ENCODE measurements at places on chromosomes 7 and 10.

GRCh38 chr7:25802473-25802872 is 349.5 kb upstream of the NFE2L3 start:
- no peak for DNase-seq

- DNase-seq: no peak
Measured at GRCh38 chr10:43294241-43294658, 27.4 kb upstream of the RASGEF1A start.

GRCh38 chr10:132411561-132412253 is 14.7 kb downstream of the PWWP2B start:
- DNase-seq: no peak

DNA sequence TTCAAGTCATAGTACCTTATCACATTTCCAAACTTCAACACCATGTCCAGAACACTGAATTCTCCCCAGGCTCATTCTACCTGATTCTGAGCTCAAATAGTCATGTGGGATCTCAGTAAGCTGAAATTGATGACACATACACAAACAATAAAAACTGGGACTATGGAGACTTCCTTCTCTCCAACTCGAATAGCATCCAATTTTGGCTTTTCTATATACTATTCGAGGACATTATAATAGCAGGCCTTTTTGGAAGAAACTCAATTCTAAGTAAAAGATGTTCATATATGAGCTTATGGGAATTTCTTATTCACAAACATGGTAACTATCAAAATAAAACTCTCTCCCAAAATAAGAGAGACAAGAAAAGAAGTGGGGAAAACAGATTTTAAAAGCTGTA is 551 bp upstream of the TAS2R40 start:
- DNase-seq: no peak

DNA sequence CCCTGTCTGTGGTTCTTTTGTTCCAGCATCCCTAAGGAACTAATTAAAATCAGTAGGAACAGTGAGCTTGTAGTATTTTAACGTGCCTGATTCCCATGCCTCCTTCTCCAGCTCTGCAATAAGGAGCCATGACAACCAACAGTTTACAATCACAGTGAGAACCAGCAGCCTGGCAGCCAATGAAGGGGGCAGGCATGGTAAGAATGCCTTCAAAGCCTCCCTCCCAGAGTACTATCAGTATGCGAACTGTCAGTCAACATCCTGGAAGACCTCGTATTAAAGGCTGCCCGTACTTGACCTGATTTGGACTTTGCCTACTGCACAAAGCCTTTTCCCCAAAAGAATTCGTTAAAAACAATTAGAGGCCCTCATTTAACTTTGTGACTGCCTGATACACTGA is 7.7 kb downstream of the ZPBP start:
- DNase-seq: no peak

DNA sequence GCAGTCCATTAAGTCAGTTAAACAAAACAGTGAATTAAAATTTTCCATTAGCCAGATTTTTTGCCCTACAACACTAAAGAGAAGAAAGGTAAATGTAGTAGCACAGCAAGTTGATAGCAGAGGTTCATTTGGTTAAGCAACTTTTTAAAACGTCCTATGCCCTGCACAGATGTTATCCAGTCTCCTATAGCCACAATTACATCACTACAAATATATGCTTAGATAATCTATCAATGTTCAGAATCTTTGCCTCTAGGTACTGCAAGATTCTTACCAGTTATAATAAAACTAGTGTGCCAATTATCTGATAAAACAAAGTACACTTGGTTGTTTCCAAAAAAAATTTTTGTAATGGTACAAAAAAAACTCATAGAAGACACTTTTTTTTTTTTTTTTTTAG is 175.5 kb upstream of the MYO3A start:
- DNase-seq: no peak

DNA sequence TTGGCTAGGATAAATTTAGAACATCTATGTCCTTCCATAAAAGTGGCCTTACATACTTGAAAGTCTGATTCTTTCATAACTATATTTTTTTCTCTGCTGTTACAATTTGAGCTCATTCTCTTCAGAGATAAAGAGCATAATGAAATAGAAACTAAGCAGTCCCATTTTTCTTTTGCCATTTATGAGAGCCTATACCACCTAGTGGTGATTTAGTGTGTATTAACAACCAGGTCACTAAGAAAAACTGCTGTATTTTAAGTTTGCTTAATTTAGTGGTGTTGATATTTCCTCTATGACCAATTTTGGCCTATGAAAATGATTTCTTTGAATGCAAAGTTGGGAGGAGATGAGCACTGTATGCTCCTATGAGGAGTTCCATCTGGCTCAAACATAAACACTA is 88.7 kb upstream of the ZWINT start:
- no peak for DNase-seq

GRCh38 chr7:130987092-130987491 is 253.1 kb upstream of the KLF14 start:
- no peak for DNase-seq

DNA sequence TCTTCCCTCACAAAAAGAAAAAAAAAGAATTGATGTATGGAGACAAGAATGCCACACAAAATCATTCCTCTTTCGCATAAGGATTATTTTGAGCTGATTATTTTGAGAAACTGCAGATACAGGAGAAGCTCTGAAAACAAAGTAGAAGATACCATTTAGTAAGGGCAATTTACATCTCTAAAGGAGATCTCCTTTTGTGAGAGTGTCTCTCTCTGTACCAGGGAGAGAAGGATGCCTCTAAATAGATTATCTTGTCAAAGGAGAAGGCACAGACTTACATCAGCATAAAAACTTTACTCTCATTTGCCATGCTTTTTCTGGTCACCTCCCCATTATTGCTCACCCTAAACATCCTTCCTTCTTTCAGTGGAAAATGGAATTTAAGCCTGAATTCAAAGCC is 747.9 kb upstream of the COBL start:
- no peak for DNase-seq

DNA sequence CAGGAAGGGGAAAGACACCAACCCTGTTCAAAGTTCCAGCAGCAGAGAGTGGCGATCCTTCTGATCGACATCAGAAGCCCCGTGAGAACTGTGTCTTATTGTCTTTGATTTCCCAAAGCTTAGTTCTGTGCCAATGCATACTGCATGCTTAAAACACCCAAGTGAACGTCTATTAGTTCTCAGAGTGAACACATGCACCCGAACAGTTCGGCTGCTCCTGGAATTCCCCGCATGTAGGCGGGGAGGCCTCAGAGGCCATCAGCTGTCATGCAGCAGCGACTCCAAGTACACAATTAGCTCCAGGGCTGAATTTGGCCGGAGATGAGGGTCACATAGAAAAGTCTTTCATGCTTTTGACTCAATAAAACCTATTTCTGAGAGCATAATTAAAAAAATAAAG is 276.9 kb downstream of the ZMYND11 start:
- DNase-seq: no peak

All from T follicular helper cell (primary cell).